ENCODE measurements at places on chromosomes 1 and 21. TPM values are rescaled to one million over a fixed set of nuclear protein-coding genes. Genes with fewer than 3 reads are reported as not detected.
A peak's percentile ranks its signal among the peaks of the same experiment; 100 is the strongest.

DNA sequence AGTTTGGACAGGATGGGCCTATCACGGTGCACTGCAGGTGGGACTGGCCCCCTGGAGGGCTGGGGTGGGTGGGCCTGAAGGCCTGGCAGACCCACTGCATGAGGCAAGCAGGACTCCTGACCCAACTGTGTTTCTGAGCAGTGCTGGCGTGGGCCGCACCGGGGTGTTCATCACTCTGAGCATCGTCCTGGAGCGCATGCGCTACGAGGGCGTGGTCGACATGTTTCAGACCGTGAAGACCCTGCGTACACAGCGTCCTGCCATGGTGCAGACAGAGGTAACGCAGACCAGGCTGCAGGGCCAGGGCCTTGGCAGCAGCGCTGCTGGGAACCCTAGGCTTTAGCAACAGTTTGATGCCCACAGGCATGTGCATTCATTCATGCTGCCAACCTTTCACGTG lies 29.0 kb upstream of the KDM4A start:
- DNase-seq = no peak

DNA sequence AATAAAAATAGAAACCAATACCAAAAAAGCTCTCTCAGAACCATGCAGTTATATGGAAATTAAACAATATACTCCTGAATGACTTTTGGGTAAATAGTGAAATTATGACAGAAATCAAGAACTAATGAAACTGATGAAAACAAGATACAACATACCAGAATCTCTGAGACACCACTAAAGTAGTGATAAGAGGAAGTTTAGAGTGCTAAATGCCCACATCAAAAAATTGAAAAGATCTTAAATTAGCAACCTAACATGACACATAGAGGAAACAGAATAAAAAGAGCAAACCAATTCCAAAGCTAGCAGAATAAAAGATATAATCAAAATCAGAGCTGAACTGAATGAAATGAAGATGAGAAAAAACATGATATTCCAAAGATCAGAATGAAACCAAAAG lies 430.9 kb downstream of the LTN1 start:
- no peak for DNase-seq

DNA sequence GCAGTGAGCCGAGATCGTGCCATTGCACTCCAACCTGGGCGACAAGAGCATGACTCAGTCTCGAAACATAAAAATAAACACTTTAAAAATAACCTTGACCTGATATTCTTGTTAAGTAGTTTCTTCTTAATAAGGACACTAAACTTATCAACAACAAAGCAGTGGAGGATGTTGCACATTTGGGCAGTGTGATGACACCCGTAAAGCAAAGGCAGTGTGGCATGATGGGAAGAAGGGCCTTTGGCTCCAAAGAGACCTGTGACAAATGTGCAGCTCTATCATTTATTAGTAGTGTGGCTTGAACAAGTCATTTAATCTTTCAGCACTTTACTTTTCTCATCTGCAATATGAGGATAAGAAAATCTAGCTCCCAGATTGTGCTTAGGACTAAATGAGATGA lies 348.0 kb upstream of the PLD5 start:
- DNase-seq = no peak

- DNase-seq = no peak
Observed at GRCh38 chr1:77757603-77758002, 2.0 kb downstream of the USP33 start.

- DNase-seq = no peak
Observed at GRCh38 chr1:235030919-235031596, 97.6 kb downstream of the TOMM20 start.

DNA sequence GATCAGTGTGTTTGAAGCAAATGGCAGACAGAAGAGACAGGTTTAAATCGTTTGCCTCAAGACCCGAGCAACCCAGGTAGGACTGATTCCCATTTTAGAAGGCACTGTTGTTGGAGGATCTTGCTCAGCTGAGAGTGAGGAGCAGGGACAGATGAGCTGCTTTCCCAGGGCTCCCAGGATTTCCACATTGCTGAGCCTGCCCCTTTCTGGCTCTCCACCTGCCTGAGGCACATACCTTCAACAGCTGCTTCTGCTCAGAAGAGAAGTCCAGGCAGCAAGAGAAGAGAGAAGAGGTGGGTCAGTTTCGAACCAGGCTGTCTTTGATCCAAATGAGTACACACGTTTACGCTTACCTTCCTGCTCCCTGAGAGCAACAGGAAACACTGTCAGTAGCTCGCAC lies 5.7 kb downstream of the TNNT2 start:
- DNase-seq = no peak

- no peak for DNase-seq
Observed at GRCh38 chr1:207849646-207850045, 61.3 kb downstream of the CD34 start.

GRCh38 chr1:14739082-14739832 lies 140.8 kb downstream of the KAZN start:
- DNase-seq = no peak

GRCh38 chr1:30471307-30471706 lies 252.1 kb downstream of the MATN1 start:
- DNase-seq = no peak

- peak; percentile 49 for DNase-seq
Observed at GRCh38 chr1:61403679-61404596, 321.0 kb downstream of the TM2D1 start.

- no peak for DNase-seq
Observed at GRCh38 chr1:217674028-217674729, 43.0 kb downstream of the SPATA17 start.

DNA sequence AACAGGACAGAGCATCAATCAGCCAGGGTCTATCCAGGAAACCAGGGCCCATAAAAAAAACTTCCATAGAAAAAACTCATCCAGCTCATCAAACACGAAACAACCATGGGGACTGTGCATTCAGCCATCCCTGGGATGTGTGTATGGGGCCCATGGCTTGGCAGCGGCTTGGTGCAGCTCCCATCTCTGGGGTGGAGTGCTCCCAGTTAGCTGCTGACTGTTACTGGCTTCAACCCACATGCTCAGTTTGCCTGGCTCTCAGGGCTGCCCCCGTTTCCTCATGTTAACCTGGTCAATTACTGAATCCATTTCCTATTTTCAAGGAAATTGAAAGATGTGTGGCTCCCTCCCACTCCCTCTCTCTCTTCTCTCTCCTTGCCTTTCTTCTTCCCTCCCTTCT lies 37.3 kb upstream of the STUM start:
- no peak for DNase-seq

DNA sequence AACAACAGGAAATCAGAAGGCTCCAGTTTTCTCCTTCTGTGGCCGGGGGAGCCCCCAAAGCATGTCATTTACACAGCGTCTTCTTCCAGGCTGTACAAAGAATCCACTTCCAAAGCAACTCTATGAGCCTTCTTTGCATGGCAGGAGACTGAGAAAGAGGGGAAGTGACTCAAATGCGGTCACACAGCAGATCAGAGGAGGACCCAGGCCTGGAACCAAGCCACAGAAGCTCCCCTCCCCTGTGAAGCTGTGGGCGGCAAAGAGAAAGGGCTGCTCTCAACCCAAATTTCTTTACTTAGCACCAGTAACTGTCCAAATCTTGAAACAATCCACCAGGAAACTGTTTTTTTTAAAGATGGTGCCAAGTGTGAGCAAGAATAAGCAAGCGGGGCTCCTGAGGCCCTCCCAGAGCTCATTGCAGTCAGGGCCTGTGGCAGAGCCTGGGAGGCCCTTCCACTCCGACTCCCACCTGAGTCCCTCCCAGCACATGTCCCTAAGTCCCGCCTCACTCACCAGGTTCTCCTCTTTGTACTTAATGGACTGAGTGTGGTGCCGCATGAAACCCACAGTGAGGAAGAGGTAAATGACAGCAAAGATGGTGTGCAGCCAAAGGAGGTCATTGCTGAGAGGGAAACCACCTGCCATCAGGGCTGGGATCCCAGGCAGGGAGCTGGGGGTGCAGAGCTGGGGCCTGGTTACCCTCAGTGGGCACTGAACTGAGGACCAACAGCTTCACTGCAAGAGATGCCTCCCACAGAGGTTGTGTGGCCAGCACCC lies 15.9 kb downstream of the TMEM63A start:
- no peak for DNase-seq

DNA sequence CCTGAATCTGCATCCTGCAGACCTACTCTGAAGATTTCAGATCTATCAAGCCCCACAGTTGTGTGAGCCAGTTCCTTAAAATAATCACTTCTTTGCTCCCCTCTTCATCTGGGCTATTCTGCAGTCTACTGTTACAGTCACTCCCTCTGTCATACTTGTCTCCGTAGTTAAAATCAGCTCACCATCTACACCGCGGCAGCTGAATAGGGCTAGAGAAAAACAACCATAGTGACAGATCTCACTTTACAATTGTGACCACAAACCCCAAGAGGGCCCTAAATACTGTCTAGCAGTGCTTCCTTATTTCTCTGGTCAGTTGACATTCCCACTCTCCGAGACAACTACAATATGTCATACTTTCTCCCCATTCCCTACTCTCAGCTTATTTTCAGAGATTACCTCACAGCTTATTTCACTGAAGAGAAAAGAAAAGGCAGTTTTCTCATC lies 12.9 kb downstream of the DESI2 start:
- DNase-seq = no peak

- DNase-seq = peak; percentile 30
Observed at GRCh38 chr1:28737307-28738132, 780 bp downstream of the YTHDF2 start.

GRCh38 chr1:158654571-158654970 lies 31.9 kb downstream of the SPTA1 start:
- no peak for DNase-seq

DNA sequence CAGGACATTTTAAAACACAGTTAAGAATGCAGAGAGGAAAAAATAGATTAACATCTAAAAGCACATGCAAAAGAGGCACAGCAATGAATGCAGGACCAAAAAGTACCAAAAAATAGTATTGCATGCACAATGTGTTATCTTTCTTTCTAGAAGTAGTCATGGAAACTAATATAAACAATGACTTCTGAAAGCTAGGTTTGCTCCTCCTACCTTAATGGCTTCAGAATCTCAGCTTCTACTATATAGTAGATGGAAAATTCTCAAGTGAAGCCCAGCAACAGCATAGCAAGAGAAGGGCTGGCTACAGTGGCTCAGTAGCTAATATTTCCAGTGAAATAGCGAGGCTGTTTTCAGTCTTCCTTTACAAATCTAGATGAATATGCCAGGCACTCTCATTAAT lies 125.1 kb downstream of the CRB1 start:
- no peak for DNase-seq

DNA sequence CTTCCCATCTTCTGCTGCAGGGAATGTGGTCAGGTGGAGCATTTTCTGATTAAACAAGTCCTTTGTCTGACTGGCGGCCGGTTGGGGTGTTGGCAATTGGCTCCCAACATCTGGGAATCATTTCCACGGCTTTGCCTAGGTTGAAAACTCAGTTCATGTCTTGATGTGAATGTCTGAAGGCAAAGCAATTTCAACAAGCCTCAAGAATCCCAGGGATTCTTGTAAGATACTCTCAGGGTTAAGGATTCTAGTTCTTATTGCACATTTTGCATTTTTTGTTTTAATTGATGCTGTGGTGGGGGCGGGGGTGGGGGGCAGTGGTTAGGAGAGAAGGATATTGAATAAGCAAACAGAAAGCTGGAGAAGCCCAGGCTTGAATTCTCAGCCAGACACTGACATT lies 273.9 kb downstream of the KIF26B start:
- DNase-seq = no peak

- no peak for DNase-seq
Observed at GRCh38 chr1:22266141-22266540, 123.2 kb upstream of the WNT4 start.

DENND2D gene
- total RNA-seq = 1.3 TPM

RAB4A gene
- 26.5 TPM for total RNA-seq

HES3 gene
- not detected for total RNA-seq

OR2T35 gene
- not detected for total RNA-seq

MFSD2A gene
- 2.9 TPM for total RNA-seq

CBR3 gene
- 20.2 TPM for total RNA-seq

EDN2 gene
- total RNA-seq = not detected

CR1 gene
- total RNA-seq = not detected

DCST1 gene
- total RNA-seq = not detected

CLDN19 gene
- not detected for total RNA-seq

NR1I3 gene
- total RNA-seq = not detected

YOD1 gene
- 10.4 TPM for total RNA-seq
